Fibroblast of the aortic adventitia (primary cell): ENCODE measurements at places on chromosomes 1 and 21. TPM values are rescaled to one million over a fixed set of nuclear protein-coding genes. Genes with fewer than 3 reads are reported as not detected.

- DNase-seq, result no peak
These were observed 20.7 kb downstream of the TRIM62 start for GRCh38 chr1:33161061-33161681.

The TNFRSF8 gene
- 0.09 and 15.4 TPM in 2 replicates for total RNA-seq

GRCh38 chr1:9229549-9229948, 5.0 kb upstream of the H6PD start:
- no peak for DNase-seq

DNA sequence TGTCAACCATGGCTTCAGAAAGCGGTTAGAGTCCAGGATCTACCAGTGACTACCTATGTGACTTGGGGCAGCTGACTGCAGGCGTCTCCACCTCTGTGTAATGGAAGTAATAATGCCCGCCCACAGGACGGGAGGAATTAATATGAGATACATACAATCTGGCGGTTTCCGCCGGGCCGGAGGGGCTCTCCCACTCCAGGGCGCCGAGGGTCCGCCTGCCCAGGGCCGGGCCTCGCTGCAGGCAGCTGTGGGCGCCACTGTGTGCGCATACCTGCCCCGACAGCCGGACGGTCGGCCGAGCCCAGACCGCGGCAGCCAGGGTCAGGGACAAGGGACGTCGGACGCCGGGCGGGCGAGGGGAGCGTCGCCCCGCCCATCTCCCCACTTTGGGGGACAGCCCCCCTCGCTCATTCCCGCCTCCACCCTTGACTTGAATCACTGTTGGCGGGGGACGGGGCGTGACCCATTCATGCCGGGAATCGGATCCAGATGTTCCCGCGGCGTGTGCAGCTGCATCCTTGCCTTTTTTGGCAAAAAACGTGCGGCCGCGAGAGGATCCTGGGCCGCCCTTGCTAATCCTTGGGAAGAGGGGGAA, 6.0 kb upstream of the SF3A3 start:
- peak; percentile 93 for DNase-seq

DNA sequence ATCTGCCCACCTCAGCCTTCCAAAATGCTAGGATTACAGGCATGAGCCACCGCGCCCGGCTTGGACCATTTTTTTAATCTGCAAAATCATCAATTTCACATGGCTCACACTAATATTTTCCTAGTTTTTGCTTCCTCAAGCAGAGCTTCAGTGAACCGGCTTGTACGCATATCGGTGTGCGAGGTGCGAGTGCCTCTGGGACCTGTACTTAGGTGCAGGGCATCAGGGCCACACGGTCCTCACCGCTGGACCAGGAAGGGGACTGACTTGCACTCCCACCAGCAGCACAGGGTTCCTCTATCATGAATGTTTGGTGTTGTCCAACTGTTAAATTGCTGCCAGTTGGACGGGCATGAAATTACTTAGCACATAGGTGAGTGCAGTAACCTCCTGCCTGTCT, 15.4 kb upstream of the SHE start:
- DNase-seq, result no peak

DNA sequence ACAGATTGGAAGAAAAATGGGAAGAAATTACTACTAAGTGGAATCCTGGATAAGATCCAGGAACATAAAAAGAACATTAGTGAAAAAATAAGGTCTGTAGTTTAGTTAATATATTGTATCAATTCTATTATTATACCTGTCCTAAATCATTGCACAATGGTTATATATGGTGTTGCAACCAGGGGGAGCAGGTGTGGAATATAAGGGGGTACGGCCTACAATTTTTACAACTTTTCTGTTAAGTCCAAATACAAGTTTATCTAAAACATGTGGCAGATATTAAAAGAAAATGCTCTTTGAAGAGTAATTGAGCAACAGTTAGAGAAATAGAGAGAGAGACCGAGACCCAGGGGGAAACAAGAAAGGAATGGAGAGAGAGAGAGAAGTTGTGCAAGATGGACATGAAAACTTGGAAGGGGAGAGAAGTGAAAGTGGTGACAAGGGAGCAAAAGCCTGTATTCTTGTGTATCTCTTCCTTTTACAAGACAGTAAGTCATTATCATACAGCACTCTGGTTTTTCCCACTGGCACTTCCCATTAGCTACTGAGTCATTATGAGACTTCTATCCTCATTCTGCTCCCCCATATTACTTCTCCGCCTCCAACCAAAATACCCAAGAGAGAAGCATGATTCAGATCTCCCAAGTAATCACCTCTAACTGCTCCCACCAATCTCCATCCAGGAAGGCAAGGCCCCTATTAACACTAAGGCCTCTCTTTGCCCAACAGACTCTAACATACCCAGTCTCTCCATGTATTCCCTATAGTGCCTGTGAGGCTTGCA, 22.3 kb upstream of the TRAF3IP3 start:
- peak; percentile 52 for DNase-seq

The OVAAL gene
- total RNA-seq, result not detected in 2 replicates

DNA sequence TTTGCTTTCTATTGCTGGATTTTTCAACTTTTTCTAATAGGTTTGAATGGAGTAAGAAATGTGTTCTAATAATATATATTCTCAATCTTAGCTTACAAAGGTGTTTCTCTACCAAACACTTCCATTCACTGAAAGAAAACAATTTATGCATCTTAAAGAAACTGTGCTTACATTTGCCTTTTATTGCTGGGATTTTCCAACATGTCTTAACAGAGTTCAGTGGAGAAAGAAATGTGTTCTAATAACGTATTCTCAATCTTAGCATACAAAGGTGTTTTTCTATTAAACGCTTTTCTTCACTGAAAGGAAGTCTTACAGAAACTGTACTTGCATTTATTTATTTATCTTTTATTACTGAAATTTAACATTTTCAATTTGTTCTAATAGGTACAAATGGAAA, 5.6 kb downstream of the CD53 start:
- no peak for DNase-seq

The ADAMTS5 gene
- total RNA-seq, result 4.6 and 24.0 TPM in 2 replicates

GRCh38 chr1:172452536-172453152, 8.8 kb upstream of the PIGC start:
- no peak for DNase-seq

DNA sequence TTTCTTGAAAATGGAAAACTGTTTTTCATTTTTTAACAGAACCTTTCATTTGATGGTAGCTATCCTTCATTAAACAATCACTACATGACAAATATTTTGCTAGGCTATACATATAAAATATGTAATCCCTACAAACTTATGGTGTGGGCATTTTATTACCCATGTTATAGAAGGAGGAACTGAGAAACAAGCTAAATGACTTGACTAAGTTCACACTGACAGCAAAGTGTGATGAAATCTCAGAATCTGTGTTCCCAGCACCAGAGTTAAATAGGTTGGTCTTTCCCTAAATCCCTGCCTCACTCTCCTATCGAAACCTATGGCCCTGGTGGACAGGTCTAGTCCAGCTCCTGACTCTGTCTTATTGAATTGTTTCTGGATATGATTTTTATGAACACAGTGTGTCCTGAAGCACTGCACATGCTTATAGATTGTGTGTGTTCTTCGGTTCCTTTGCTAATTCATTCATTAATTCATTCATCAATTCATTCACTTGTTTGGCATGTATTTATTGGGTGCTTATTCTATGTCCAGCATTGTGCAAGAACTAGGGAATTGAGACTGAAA, 301.0 kb downstream of the GRIK1 start:
- DNase-seq, result no peak

- no peak for DNase-seq
These were observed 18.6 kb downstream of the NDUFS5 start for GRCh38 chr1:39044762-39045161.

DNA sequence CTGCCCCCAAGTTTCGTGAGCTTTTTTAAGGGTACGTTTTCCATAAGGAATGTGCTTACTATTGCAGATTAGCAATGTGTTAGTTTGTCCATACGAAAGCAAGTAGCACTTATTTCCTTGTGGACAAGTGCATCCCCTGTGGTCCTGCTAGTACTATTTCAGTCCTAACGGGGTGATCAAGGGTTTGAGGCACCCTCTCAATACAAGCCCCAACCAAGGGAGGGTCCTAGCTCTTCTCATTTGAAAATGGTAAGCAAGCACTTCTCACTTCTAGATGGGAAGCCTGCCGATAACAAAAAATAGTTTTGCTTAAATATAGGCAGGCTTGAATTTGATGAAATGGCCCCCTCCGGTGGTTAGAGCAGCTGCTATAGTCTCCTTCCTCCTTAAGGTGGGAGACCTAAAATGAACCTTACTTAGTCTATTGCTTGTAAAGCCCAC, 64.0 kb upstream of the HMCN1 start:
- peak; percentile 66 for DNase-seq

DNA sequence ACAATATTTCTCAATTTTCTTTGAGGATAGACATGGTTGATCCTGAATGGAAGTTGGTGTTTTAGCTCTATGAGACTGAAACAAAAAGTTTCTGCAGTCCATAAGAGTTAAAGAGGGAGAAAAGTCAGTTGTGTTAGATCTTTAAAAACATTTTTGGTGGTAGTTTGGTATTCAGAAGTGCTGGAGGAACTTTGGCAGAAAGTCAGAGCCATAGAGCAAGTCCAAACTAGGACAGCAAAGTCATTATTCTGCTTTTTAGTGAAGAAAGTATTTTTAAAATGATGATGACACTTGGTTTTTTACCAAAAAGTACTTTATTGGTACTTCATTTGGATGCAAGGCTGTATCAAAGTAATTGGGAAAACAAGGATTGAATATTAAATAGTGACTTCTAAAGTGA, 41.8 kb downstream of the FNBP1L start:
- DNase-seq, result peak; percentile 2

- DNase-seq, result peak; percentile 77
These were observed 34.9 kb downstream of the CENPF start for GRCh38 chr1:214637722-214638458.

The TBX19 gene
- total RNA-seq, result 0.99 TPM in 1 of 2 replicates, not detected in the other

DNA sequence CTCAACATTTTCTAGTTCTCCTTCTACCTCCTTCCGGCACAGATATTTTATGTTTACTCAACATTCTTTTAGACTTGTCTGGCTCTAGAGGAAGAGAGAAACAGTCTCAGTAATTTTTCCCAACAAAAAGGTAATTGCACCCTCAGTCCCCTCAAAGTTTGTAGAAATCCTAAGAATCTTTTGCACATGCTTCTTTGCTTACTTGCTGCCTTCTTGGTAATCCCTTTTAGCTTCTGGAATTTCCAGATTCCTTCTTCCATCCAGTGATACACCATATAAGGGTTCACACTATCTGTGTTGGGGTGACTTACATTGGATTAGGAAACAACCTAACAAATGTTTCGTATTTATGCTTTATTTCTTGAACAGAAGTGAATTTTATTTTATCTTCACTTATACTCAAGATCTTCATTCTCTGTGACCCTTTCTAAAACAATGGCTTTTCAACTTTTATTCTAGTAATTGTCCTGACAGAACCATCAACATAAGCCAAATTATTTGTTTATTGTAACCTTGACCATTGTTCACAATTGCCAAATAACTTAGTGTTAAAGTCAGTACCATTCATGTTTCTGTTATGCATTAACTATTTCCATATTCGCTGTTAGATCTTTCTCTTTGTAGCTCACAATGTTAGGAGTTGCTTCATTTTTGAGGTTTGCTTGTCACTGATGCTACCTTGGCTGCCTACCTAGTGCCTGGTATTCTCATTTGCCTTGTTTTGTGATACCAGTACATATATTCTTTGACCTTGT, 238.1 kb downstream of the HMCN1 start:
- peak; percentile 46 for DNase-seq

GRCh38 chr1:95340061-95340460, 106.1 kb downstream of the RWDD3 start:
- no peak for DNase-seq

DNA sequence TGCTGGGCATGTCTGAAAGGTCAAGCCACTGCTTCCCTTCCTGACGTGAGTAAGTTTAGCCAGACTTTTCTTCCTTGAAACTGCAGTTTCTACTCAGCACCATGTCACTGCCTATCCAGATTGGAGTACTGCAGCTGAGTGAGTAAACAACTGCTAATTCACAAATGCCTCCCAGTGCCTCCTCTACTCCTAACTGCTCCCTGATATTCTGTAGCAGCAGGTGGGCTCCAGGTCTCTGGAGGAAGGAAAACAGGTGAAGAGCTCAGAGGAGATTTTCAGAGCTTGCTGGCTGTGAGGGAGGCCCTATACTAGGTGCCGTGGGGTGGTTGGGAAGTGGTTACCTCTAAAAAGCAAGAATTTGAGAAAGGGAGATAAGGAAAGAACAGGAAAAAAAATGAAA, 96.5 kb downstream of the KIF14 start:
- DNase-seq, result no peak

DNA sequence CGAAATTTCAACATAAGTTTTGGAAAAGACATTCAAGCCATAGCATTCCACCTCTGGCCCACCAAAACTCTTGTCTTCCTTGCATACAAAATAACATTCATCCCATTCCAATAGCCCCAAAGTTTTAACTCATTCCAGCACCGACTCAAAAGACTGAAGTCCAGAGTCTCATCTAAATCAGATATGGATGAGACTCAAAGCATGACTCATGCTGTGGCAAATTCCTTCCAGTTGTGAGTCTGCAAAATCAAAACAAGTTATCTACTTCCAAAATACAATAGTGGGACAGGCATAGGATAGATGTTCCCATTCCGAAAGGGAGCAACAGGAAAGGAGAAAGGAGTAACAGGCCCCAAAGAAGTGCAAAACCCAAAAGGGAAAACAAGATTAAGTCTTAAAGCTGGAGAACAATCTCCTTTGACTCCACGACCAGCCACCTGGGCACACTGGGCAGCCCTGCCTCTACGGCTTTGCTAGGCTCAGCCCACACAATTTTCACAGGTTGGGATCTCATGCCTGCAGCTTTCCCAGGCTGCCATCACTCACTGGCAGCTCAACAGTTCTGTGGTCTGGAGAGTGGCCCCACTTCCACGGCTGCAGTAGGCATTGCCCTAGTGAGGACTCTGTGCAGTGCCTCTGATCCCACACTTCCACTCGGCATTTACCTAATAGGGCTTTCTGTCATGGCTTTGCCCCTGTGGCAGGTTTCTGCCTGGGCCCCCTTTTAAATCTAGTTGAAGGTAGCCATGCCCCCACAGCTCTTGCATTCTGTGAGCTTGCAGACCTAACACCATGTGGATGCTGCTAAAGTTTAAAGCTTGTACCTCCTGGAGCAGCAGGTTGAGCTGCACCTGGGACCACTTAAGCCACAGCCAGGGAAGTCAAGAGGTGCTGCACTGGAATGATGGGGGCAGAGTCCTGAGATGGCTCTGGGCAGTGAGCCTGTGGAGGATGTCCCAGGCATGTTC, 51.0 kb downstream of the RUNX3 start:
- DNase-seq, result peak; percentile 76

- no peak for DNase-seq
These were observed 27.0 kb downstream of the CXADR start for GRCh38 chr21:17539743-17540341.

- no peak for DNase-seq
These were observed 9.2 kb upstream of the EPHA8 start for GRCh38 chr1:22553991-22554522.

DNA sequence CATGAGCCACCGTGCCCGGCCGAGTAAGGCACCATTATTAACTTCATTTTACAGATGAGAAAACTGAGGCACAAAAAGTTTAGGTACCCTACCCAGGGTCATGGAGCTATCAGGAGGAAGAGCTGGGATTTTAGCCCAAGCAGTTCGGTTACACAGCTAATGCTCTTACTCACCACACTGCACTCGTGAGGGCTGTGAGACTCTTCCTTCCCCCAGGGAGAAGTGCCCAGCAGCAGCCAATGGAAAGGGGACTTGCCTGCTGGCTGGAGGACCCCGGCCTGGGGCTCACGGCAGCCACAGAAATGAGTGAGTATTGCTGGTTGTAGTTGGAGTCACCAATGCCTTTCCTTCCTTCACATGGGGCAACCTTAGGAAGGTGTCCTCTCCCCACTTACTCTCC, 5.2 kb upstream of the CSF1 start:
- DNase-seq, result no peak

The NTNG1 gene
- 2.0 and 20.9 TPM in 2 replicates for total RNA-seq

The AURKAIP1 gene
- total RNA-seq, result 71.1 and 82.0 TPM in 2 replicates

The LCE1C gene
- total RNA-seq, result not detected in 2 replicates
